ENCODE measurements at places on chromosomes 5 and 9.

GRCh38 chr9:37775216-37775919 lies 9.5 kb downstream of the EXOSC3 start:
- no peak for DNase-seq

- no peak for DNase-seq
Observed at GRCh38 chr5:90558344-90559192, at the start of gene ADGRV1. ADGRV1 (plus strand) TSS chr5:90558797; CDS start chr5:90558896, 99 bp downstream.

GRCh38 chr5:116671211-116671736 lies 96.7 kb upstream of the SEMA6A start:
- no peak for DNase-seq

DNA sequence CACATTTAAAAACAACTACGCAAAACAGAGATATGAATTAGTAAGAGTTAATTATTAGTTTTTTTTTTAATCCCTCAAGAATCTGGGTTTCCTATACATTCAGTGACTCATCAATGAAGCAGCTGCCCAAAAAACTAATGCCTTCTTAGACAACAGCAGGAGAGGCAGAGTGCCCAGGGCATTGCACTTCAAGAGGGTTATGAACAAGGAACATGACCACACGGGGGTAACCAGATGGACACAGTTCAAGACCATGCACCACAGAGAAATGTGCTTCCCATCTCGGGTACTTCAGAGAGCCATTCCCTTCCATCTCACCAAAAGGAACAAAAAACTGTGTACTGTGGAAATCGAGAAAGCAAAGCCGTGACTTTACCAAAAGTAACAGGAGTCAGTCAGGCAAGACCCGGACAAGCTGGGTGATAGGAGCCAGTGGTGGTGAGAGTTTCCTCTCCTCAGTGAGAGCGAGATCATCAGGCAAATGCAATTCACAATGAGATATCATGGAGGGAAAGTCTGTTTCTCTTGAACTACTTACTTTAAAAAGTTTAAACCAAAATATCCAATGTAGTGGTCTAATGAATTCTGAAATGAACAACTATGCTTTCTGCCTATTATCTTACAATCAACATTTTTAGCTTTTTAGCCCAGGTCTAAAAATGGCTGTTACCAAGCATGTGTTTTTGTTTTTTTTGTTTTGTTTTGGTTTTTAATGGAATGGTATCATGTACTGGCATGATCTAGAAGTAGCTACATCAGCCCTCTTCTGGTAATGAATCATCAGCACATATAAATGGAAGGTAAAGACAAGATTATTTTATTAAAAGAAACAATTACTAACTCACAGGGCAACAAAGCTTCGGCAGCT lies 192.1 kb downstream of the TSSK1B start:
- no peak for DNase-seq

DNA sequence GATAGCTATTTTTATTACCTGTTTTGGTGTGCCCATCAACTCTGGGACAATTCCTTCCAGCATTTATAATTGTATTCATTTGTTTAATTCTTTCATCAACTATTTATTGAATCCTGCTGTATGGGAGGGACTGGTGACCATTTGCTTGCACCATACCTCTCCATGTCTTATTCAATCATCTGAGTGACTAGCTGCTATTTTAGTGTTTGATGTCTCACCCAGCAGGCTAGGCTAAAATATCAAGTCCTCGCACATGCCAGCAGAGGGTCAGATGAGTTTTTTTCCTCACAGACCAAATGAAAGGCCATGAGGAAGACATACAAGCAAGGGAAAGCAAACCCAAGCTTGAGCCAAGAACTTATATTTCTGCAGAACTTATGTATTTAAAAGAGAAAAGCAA lies 63.9 kb downstream of the CETN3 start:
- DNase-seq = no peak

- no peak for DNase-seq
Observed at GRCh38 chr9:133230093-133230492, 21.0 kb upstream of the OBP2B start.

DNA sequence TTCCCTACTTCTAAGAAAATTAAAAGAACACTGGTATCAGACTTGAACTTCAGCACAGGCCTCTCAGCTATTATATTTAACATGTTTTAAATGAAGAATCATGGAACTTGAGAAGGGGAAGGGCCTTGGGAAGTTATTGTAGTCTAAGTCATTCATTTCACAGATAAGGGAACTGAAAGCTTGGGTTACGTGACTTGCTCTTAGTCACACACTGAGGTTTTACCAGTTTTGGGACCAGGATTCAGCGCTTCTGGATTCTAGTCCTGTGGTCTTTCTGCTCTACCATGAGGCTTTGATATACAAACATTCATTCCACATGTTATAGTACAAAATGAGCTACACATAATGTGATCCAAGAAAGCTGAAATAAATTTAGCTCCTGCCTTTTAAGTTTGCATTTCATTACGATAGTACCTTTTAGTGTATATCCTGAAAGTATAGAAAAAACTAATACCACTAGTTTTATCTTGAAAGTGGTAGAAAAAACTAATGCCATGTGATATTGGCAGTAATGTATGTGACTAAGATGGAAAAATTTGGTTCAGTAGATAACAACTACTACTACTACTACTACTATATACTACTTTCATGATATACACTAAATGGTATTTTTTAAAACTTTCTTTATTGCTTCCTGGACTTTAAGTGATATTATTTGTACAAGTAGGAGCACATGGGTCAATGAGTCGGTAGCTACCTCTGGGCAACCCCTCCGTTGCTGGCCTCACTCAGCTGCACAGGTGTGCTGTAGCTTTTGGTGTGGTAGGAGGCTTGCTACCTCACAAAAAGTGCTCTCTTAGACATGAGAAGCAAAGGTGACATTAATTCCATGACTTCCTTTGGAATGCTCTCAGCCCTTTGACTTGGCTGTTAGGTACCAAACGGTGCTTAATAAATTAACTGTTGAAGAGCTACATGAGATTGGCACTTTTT lies 40.7 kb downstream of the F2RL2 start:
- no peak for DNase-seq

DNA sequence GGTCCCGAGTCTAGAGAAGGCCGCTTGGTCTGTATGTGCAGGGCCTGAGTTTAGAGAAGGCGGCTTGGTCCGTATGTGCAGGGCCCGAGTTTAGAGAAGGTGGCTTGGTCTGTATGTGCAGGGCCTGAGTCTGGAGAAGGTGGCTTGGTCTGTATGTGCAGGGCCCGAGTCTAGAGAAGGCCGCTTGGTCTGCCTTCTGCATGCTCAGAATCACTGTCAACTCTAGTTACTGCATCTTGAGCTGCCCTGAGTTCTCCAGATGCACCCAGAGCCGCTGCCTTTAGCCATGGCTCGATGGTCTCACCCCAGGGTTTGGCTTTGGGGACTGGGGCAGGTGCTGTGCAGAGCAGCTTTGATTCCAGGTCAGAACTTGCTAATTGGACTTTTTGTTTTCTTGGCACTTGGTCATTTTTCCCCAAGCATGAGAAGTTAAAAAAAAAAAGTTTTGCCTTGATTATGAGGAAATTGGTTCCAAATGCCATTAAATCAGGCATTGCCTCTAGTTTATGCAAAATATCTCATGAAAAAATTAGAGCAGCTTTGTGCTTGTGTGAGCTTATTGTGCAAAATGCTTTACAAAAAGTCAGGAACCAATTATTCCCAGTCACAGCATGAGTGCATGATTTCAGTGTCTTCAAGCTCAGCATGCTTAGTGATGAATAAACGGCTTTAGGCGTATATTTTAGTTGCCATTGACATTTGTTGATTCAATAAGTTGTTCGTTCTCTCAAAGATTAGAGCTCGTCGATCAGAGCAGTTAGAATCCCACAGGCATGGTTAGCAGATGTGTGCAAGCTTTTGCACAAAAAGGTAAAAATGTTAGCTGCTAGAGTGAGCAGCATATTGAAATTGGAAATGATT lies 25.4 kb upstream of the EXOC3 start:
- DNase-seq = no peak
